ENCODE measurements at places on chromosomes 1 and 21.

- H3K4me1 ChIP-seq: no peaks in the 10 kb centered on the region
- no peak for DNase-seq
- H3K27ac ChIP-seq: no peak overlapping the region
- no peaks in the 10 kb centered on the region for H3K27me3 ChIP-seq
- H3K36me3 ChIP-seq: no peaks in the 10 kb centered on the region
Measured at GRCh38 chr21:15373941-15374340, 309.1 kb upstream of the NRIP1 start.

DNA sequence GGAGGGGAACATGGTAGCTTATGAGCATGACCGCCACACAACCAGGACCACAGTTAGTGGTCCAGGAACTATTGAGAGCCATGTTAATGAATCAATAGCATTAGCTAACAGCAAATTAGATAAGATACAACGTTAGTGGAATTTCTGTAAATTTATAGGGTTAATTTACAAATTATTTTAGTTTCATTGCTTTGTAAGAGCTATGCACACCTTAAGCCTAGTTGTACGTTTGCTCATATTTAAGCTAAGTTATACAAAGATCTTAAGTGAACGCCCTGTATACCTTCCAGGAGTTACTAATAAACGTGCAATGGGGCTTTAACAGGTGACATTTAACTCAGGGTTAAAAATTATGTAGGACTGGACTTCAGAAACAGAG lies 749 bp downstream of the EXOSC10 start:
- H3K4me3 ChIP-seq: peak overlapping the region; percentile 100
- no peaks in the 10 kb centered on the region for H3K36me3 ChIP-seq
- H3K4me1 ChIP-seq: peaks cover 23% of the 10 kb centered on the region
- no peaks in the 10 kb centered on the region for H3K27me3 ChIP-seq

- H3K4me3 ChIP-seq: no peak overlapping the region
- H3K4me1 ChIP-seq: peaks cover 18% of the 10 kb centered on the region
- DNase-seq: no peak
- H3K27me3 ChIP-seq: no peaks in the 10 kb centered on the region
- no peaks in the 10 kb centered on the region for H3K36me3 ChIP-seq
- H3K27ac ChIP-seq: no peak overlapping the region
Measured at GRCh38 chr1:89556726-89557444, 32.3 kb downstream of the LRRC8B start.

GRCh38 chr1:33429856-33430691 lies 821 bp downstream of the PHC2 start:
- no peaks in the 10 kb centered on the region for H3K36me3 ChIP-seq
- H3K4me3 ChIP-seq: peak overlapping the region; percentile 57
- H3K4me1 ChIP-seq: peaks cover 36% of the 10 kb centered on the region
- no peak for DNase-seq
- peak overlapping the region; percentile 37 for H3K27ac ChIP-seq
- no peaks in the 10 kb centered on the region for H3K27me3 ChIP-seq

- DNase-seq: no peak
- no peaks in the 10 kb centered on the region for H3K4me1 ChIP-seq
- no peak overlapping the region for H3K27ac ChIP-seq
- H3K4me3 ChIP-seq: no peak overlapping the region
- H3K27me3 ChIP-seq: no peaks in the 10 kb centered on the region
- H3K36me3 ChIP-seq: no peaks in the 10 kb centered on the region
Measured at GRCh38 chr1:38580594-38580993, 279.0 kb downstream of the RRAGC start.

DNA sequence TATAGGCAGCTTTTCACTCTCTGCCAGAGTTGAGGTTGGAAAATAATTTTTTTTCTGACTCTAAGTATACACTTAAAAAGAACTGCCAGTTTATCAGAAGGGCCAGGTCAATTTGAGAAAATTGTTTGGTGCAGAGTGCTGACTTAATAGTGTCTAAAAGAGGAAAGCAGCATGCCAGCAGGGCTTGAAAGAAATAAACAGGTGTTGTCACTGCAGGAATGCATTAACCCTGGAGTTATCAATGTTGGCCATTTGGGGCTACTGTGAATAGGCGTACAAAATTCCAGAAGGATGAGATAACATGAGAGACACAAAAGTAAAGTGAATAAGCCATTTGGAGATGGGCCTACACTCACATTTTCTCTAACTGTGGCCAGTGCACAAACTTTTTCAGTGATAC lies 220.6 kb upstream of the PLD5 start:
- H3K36me3 ChIP-seq: no peaks in the 10 kb centered on the region
- H3K4me3 ChIP-seq: no peak overlapping the region
- no peak for DNase-seq
- no peak overlapping the region for H3K27ac ChIP-seq

- H3K4me3 ChIP-seq: no peak overlapping the region
- H3K27ac ChIP-seq: peak overlapping the region; percentile 57
- H3K27me3 ChIP-seq: no peaks in the 10 kb centered on the region
- peak; percentile 92 for DNase-seq
Measured at GRCh38 chr1:210598135-210598652, 269.5 kb downstream of the HHAT start.

DNA sequence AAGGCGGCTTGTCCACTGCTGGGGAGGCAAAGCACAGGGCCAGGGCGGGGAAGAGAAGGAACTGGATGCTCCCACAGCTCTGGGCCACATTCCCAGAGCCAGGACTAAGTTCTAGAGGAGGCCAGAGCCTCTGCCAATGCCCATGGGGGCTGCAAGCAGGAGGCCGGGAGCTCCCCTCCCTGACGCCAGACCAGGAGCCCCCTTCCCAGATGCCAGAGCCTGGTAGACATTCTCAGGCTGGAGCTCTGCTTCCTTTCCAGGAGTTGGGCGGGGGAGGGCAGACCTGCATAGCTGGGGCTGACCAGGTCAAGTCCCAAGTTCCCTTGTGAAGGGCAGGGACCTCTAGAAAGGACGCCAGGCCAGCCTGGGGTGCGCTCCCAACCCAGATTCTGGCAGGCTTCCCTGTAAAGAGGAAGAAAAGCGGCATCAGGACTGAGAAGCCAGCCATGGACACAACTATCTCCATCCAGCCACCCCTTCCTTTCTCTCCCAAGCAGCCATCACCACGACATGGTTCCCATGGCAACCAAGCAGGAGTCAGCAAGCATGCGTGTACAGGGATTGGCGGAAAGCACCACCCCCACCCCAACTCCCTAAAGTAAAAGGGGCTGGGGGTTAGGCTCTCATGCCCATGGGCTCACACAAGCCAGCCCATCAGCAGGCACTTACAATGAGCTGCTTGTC lies 13.4 kb downstream of the KIF21B start:
- H3K27ac ChIP-seq: no peak overlapping the region
- H3K36me3 ChIP-seq: no peaks in the 10 kb centered on the region
- H3K4me1 ChIP-seq: peaks cover 14% of the 10 kb centered on the region
- H3K27me3 ChIP-seq: no peaks in the 10 kb centered on the region

GRCh38 chr21:35428489-35428888 lies 379.4 kb upstream of the RUNX1 start:
- no peak for DNase-seq
- H3K36me3 ChIP-seq: no peaks in the 10 kb centered on the region

DNA sequence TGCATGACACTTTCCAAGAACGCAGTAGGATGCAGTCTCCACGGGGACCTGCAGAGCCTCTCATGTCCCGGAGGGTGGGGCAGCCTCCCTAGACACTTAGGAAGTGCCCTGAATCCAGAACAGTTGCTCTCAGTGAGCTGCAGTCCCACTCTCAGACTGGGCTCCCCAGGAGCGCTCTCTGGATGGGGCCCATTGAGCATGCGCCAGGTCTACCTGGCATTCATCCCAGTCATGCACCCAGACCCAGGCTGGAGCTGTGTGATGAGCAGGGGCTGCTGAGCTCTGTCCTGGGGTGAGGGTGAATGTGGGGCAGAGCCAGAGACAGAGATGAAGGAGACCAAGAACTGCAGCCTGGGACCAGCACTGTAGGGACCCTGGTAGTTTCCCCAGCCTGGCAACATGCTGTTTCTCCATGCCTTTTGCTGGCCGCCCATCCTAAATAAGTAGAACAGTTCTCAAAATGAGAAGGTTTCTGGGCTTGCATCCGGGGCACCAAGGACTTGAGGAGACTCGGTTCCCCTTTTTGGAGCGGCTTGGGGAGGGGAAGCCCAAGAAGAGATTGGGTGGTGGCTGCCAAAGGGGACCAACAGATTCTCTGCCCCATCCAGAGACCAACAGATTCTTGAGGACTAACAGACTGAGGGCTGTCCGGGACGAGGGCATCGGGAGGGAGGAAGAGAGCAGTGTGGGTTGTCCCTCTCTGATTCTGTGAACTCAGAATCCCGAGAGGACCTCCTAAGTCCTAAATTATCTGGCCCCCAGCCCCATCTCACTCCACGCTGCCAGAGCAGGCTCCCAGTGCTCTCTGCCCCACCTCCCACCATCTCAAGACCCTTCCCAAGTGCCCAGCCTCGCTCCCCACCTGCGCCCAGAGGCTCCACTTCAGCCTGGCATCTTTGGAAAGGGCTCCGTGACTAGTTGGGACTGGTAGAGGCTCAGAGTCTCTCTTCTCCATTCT lies 1.0 kb upstream of the PGLYRP4 start:
- no peak overlapping the region for H3K27ac ChIP-seq
- no peaks in the 10 kb centered on the region for H3K4me1 ChIP-seq
- peak; percentile 82 for DNase-seq
- H3K36me3 ChIP-seq: no peaks in the 10 kb centered on the region
- H3K4me3 ChIP-seq: no peak overlapping the region

- no peaks in the 10 kb centered on the region for H3K4me1 ChIP-seq
- no peaks in the 10 kb centered on the region for H3K27me3 ChIP-seq
- H3K36me3 ChIP-seq: no peaks in the 10 kb centered on the region
- H3K4me3 ChIP-seq: no peak overlapping the region
Measured at GRCh38 chr1:233677690-233678354, 63.9 kb downstream of the KCNK1 start.

- no peak for DNase-seq
- H3K36me3 ChIP-seq: no peaks in the 10 kb centered on the region
- no peaks in the 10 kb centered on the region for H3K27me3 ChIP-seq
- no peak overlapping the region for H3K27ac ChIP-seq
Measured at GRCh38 chr1:229286099-229286766, 15.3 kb downstream of the RAB4A start.

- H3K36me3 ChIP-seq: no peaks in the 10 kb centered on the region
- no peak overlapping the region for H3K4me3 ChIP-seq
- no peaks in the 10 kb centered on the region for H3K27me3 ChIP-seq
- H3K27ac ChIP-seq: no peak overlapping the region
Measured at GRCh38 chr1:151508833-151509232, 2.4 kb upstream of the CGN start.

GRCh38 chr1:239926184-239926583 lies 165.5 kb upstream of the FMN2 start:
- no peaks in the 10 kb centered on the region for H3K4me1 ChIP-seq
- no peak for DNase-seq
- no peaks in the 10 kb centered on the region for H3K36me3 ChIP-seq
- H3K27me3 ChIP-seq: no peaks in the 10 kb centered on the region

- H3K36me3 ChIP-seq: no peaks in the 10 kb centered on the region
- DNase-seq: no peak
- no peaks in the 10 kb centered on the region for H3K4me1 ChIP-seq
- H3K27ac ChIP-seq: no peak overlapping the region
Measured at GRCh38 chr1:12080773-12081556, 17.9 kb downstream of the TNFRSF8 start.

GRCh38 chr1:67853704-67854103 lies 20.4 kb upstream of the GNG12 start:
- no peak overlapping the region for H3K27ac ChIP-seq
- no peak overlapping the region for H3K4me3 ChIP-seq
- H3K4me1 ChIP-seq: peaks cover 17% of the 10 kb centered on the region
- DNase-seq: no peak
- H3K36me3 ChIP-seq: no peaks in the 10 kb centered on the region
- H3K27me3 ChIP-seq: no peaks in the 10 kb centered on the region

DNA sequence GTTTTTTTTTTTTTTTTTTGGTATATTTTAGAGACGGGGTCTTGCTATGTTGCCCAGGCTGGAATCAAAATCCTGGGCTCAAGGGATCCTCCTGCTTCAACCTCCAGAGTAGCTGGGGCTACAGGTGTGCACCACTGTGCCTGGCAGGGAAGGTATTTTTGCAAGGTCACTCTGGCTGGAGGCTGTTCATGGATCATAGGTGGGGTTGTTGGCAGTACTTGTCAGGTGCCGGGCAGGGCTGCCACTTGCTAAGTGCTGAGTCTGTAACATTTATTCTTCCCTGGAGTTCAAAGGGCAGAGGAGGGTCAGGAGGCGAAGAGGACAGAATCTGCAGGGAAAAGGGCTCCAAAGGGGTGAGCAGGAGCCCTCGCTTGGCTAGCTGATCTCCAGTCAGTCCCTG lies 24.1 kb downstream of the A3GALT2 start:
- no peak for DNase-seq
- no peak overlapping the region for H3K4me3 ChIP-seq
- H3K27me3 ChIP-seq: no peaks in the 10 kb centered on the region
- peaks cover 39% of the 10 kb centered on the region for H3K4me1 ChIP-seq
- H3K36me3 ChIP-seq: peaks cover 38% of the 10 kb centered on the region

DNA sequence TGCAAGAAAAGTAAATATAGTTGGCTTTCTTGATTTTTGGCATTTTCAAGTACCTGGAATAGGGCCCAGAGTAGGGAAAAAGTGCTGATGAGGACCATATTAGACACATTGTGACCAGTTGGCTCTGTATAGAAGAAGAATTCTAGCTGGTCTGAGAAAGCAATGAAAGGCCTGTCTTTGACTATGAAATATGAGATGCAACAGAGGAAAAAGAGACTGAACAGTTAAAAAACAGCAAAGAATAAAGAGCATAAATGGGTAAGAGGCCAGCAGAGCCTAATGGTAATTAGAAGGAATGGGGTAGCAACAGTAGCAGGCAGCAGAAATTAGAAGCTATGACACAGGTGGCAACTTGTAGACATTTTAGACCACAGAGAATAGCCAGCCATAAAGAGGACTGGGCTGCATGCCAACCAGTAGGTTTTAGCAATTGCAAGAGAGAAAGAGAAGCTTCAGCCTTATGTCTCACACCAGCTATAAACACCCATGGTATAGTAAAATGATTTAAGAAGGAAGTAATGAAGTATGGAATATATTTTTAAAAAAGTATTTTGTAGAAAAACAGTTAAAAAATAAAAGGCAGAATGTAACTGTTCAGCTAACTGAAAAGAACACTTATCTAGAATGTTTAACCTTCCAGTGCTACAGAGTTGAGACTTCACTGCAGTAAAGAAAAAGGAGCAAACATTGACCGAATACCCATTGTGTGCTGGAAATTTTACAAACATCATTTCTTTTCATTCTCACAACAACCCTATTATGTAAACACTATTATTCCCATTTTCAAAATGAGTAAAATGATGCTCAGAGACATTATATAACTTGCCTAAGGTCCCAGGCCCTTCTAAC lies 114.1 kb downstream of the LHX4 start:
- no peak overlapping the region for H3K27ac ChIP-seq

GRCh38 chr21:42653231-42654061 lies at the start of gene PDE9A:
Gene PDE9A (plus strand): TSS chr21:42653621. CDS start chr21:42653815, 194 bp downstream.
- peak within 1 kb of the TSS; percentile 57 for H3K27ac ChIP-seq
- DNase-seq: no peak
- H3K4me3 ChIP-seq: peak within 1 kb of the TSS; percentile 68
- no peaks in the 10 kb centered on the region for H3K36me3 ChIP-seq
- H3K27me3 ChIP-seq: no peaks in the 10 kb centered on the region

GRCh38 chr21:15728046-15728445 lies 1.7 kb upstream of the USP25 start:
- no peaks in the 10 kb centered on the region for H3K27me3 ChIP-seq
- no peak for DNase-seq
- no peaks in the 10 kb centered on the region for H3K36me3 ChIP-seq
- H3K4me3 ChIP-seq: no peak overlapping the region
- peaks cover 19% of the 10 kb centered on the region for H3K4me1 ChIP-seq

GRCh38 chr1:31689854-31690253 lies 14.0 kb downstream of the COL16A1 start:
- no peaks in the 10 kb centered on the region for H3K4me1 ChIP-seq
- H3K27ac ChIP-seq: no peak overlapping the region
- no peak overlapping the region for H3K4me3 ChIP-seq

GRCh38 chr1:150060260-150060659 lies 7.3 kb upstream of the VPS45 start:
- no peaks in the 10 kb centered on the region for H3K36me3 ChIP-seq
- H3K27me3 ChIP-seq: no peaks in the 10 kb centered on the region
- no peak overlapping the region for H3K27ac ChIP-seq
- DNase-seq: no peak
- H3K4me1 ChIP-seq: no peaks in the 10 kb centered on the region
